ENCODE measurements at places on chromosomes 6 and 20.

DNA sequence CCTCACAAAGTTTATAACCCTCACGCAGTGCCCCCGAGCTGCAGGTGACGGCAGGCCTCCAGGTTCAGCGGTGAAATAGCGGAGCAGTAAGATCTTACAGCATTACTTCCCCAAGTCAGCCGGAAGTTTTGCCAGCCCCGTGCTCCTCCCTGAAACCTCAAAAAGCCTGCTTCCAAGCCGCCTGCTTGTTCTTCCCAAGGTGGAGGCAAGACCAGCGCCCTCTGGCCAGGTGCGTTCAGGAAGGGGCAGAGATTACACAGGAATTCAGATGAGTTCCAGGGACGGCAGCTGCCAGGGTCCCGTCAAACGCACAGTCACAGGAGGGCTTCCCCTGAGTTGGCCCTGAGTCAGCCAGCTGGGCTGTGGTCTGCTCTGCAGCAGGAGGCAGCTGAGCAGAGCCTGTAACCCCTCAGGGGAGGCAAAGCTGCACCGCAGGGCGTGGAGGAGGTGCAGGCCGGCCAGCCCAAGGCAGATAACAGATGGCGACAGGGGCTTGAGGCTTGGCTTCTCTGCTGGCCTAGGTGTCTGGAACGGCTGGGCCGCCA lies 124.1 kb upstream of the RPS6KA2 start:
- DNase-seq: no peak

DNA sequence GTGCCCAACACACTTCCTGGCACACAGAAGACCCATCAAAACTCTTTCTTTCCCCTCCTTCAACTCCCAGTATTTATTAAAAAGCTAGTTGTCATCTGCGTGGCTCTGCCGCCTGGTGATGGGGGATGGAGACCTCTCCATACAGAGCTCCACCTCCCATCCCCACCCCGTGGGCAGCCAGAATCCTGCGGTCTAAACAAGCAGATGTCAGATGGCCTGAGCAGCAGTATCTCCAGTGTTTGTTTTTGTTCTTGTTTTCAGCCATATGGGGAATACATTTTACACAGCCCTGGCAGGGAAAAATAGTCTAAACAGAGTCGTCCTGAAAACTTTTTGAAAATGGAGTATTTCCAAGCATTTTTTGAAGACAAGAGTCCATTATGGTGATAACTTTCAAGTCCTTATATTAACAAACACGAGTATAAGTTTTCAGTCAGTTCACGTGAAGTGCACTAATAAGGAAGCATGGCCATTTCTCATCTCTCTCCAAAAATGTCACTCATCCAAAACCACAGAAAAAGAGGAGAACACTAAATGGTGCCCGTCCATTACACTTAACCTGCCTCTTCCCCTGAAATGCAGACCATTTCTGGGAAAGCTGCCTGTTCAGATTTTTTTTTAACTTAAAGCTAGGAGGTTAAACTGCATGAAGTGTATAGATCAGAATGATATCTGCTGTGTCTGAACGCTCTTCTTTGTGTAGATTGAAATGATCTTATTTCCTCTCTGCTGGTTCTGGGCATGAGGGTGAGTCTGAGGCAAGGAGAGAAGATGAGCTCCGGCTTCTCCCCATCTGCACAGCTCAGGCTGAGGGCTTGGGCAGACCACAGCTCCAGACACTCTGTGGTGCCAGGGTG lies 91.0 kb downstream of the TCP11 start:
- DNase-seq: no peak

GRCh38 chr6:161019324-161019839 lies 27.8 kb downstream of the MAP3K4 start:
- DNase-seq: no peak

GRCh38 chr6:4682431-4683097 lies 93.6 kb upstream of the CDYL start:
- no peak for DNase-seq

- no peak for DNase-seq
Measured at GRCh38 chr6:7541175-7542064, at the start of gene DSP. Gene DSP (plus strand): TSS chr6:7541671. CDS start chr6:7541916, 245 bp downstream.

- DNase-seq: no peak
Measured at GRCh38 chr6:128606611-128607010, 86.2 kb upstream of the PTPRK start.

DNA sequence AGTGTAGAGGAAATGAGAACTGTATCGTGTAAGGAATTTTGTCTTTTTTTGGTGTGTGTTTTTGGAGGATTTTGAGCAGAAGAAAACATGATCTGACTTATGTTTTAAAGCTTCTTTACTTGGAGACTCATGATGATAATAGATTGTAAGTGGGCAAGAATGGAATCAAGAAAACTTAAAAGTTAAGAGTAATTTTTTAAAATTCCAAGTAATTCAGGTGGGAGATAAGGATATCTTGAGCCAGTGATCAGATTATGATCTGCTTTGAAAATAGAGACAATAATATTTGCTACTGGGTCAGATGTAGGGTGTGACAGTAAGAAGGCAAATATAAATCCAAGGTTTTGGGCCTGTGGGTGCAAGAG lies 734 bp downstream of the ZSCAN26 start:
- DNase-seq: no peak

- no peak for DNase-seq
Measured at GRCh38 chr20:9035126-9035525, 33.8 kb upstream of the PLCB4 start.

GRCh38 chr20:37977338-37977737 lies 55.9 kb downstream of the TTI1 start:
- DNase-seq: no peak

DNA sequence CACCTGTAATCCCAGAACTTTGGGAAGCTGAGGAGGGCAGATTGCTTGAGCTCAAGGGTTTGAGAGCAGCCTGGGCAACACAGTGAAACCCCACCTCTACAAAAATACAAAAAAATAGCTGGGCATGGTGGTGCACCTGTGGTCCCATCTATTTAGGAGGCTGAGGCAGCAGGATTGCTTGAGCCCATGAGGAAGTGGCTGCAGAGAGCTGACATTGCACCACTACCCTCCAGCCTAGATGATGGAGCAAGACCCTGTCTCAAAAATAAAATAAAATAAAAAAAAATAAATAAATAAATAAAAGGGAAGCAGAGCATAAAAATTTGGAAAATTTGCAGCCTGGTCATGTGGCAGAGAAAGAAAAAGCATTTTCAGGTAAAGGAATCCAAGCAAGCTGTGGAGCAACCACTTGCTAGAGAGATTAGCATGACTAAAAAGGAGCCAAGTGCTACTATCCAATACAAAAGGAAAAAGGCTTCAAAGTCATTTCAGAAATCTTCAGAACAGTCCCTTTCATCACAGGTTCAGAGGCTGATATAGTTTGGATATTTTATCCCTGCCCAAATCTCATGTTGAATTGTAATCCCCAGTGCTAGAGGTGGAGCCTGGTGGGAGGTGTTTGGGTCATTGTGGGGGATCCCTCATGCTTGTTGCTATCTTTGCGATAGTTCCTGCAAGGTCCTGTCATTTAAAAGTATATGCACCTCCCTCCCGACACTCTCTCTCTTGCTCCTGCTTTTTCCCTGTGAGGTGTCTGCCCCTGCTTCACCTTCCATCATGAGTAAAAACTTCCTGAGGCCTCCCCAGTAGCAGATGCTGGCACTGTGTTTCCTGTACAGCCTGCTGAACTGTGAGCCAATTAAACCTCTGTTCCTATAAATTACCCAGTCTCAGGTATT lies 11.2 kb upstream of the TTK start:
- no peak for DNase-seq

GRCh38 chr20:38084425-38084951 lies 50.9 kb downstream of the RPRD1B start:
- no peak for DNase-seq

- DNase-seq: no peak
Measured at GRCh38 chr20:47753576-47754387, 31.5 kb downstream of the SULF2 start.

DNA sequence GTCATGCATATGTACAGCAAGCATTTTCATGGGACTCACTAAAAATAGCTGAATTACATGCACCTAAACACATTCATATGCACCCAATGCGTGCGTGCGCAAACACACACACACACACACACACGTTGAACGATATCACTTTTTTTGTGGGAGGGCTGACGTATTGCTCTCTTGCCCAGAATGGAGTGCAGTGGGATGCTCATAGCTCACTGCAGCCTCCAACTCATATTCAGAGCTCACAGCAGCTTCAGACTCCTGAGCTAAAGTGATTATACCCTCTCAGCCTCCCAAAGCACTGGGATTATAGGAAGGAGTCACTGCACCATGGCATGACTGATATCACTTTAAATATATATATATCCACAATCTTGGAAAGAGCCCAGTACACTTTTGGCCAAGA lies 620.4 kb upstream of the MANEA start:
- DNase-seq: no peak

DNA sequence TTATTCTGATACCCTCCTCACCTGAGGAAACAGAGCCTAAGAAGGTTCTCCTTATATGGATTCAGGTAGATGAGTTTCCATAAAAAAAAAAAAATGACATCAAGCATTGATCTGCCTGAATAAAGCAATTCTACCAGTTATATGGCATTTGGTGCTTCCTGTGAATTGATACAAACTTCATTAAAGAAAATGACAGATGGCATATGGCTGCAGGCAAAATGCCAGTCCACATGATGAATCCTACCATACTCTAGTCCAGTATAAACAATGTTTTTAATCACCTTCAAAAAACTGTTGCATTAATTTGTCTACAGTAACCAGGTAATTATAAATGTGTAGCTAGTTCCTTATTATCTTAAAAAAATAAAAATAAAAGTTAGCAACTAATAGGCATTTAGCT lies 559.2 kb upstream of the FLRT3 start:
- DNase-seq: no peak

DNA sequence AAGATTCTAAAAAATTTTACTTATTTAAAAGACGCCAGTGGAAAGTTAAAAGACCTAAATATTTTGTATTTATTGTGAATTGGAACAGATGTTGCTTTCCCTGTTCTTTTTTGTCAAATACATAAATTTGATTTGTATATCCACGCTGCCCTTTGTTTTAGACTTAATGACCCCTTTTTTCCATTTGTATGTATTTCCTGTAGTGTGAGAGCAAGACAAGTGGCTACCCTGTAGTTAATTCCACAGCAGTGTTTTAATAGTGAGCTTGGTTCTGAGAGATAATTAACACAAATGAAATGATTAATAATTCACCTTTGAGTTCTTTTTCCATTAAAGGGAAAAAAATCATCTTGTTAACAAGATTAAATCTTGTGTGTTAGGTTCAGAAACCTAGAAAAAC lies 16.6 kb downstream of the SH3BGRL2 start:
- DNase-seq: no peak
